ENCODE measurements at places on chromosomes 5 and 9.

- no peak for DNase-seq
Observed at GRCh38 chr5:52864371-52864770, 76.7 kb downstream of the ITGA1 start.

GRCh38 chr5:3740546-3741373 is 145.1 kb downstream of the IRX1 start:
- DNase-seq = no peak

- DNase-seq = no peak
Observed at GRCh38 chr5:72673623-72674022, 142.8 kb upstream of the TNPO1 start.

DNA sequence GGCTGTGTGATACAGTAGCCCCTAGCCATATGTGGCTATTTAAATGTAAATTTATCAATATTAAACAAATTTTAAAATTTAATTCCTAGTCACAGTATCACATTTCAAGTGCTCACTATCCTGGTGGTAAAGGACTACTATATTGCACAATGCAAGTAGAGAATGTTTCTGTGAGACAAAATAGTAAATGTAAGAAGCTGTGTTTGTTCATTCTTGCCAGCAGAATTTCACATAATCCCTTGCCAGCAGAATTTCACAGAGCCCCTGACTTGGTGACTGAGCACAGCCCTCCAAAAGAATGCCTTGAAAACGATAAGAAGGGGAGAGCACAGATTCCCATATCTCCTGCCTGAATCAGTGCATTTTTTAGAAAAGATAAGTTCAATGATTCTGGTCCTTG is 75.9 kb upstream of the SELENOP start:
- no peak for DNase-seq

DNA sequence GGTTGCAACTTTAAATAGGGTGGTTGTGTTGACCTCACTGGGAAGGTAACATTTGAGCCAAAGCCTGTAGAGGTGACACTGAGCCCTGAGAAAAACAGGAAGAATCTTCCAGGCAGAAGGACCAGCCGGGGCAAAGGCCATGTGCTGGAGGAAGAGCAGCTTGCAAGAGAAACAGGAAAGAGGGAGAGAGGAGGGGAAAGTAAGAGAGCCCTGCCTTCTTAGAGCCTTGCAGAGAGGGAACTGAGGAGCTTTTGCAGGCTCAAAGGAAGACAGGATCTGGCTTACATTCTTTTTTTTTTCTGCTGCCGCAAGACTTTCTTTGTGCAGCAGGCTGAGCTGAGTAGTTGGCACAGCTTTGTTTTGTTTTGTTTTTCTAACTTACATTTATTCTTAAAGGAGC is 17.4 kb downstream of the C9orf153 start:
- peak; percentile 13 for DNase-seq
